ENCODE measurements at places on chromosomes 1 and 21.

DNA sequence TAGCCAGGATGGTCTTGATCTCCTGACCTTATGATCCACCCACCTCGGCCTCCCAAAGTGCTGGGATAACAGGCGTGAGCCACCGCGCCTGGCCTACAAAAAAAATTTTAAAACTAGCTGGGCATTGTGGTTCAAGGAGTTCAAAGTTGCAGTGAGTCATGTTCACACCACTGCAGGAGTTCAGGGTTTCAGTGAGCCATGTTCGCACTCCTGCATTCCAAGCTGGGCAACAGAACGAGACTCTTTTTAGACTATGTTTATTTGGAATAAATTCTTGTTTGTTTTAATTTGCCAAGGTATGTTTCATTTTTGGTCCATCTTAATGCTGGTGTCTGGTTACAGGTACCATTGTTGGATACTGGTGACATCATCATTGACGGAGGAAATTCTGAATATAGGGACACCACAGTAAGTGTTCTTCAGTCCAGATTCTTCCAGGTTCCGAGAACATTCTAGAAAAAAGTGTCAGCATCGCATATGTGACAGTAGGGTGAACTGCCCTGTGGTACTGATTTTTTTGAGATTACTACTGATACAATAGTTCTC lies 3.9 kb downstream of the PGD start:
- H3K4me1 ChIP-seq, result peaks cover 19% of the 10 kb centered on the region
- H3K4me3 ChIP-seq, result no peak overlapping the region
- no peak overlapping the region for H3K27ac ChIP-seq
- DNase-seq, result no peak
- peaks cover 2% of the 10 kb centered on the region for H3K36me3 ChIP-seq

DNA sequence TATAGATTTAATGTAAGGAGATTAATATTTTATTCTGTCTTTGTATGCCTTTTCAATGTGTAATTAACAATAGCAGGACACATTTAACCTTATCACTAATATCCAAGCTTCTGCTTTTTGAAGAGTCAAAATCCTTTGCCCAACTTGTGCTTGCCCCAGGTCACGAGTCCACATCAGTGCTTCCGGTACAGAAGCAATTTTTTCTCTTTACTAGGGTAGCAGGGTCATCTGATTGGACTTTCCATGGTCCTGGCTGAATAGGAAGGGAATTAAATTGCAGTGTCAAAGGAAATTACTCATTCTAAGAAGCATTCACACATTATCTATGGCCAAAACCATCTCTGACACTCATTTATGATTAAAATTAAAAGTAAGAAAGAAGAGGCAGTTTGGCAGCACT lies 460.5 kb upstream of the ADGRL2 start:
- no peak overlapping the region for H3K27ac ChIP-seq
- H3K4me3 ChIP-seq, result no peak overlapping the region
- H3K36me3 ChIP-seq, result no peaks in the 10 kb centered on the region
- H3K27me3 ChIP-seq, result no peaks in the 10 kb centered on the region
- no peaks in the 10 kb centered on the region for H3K4me1 ChIP-seq
- no peak for DNase-seq

DNA sequence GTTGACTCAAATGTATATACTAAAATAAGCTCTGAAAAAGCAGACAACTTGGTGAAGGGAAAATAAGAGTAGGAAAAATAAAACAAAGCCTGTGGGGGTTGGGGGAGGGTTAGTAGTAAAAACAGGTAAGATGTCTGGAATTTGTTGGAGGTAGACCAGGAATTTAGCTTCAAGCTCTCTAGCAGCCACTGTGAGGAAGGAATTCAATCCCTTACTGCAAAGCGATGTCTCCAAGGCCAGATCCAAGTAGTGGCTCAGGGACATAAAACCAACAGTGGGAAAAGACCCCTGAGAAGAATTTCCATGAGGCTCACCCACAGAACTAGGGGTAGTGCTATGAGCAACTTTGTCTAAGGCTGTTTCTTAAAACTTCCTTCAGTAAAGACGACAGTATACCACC lies 7.8 kb downstream of the ANGPTL7 start:
- H3K4me3 ChIP-seq, result no peak overlapping the region
- H3K27me3 ChIP-seq, result no peaks in the 10 kb centered on the region
- H3K36me3 ChIP-seq, result peaks cover 5% of the 10 kb centered on the region
- H3K27ac ChIP-seq, result no peak overlapping the region

- H3K27ac ChIP-seq, result no peak overlapping the region
- H3K4me3 ChIP-seq, result no peak overlapping the region
- H3K27me3 ChIP-seq, result peaks cover 36% of the 10 kb centered on the region
- DNase-seq, result no peak
These were observed 20.4 kb upstream of the SPATA6 start for GRCh38 chr1:48492392-48492791.

Measured in T-helper 17 cell (primary cell).